ENCODE measurements at places on chromosomes 11 and 22.

DNA sequence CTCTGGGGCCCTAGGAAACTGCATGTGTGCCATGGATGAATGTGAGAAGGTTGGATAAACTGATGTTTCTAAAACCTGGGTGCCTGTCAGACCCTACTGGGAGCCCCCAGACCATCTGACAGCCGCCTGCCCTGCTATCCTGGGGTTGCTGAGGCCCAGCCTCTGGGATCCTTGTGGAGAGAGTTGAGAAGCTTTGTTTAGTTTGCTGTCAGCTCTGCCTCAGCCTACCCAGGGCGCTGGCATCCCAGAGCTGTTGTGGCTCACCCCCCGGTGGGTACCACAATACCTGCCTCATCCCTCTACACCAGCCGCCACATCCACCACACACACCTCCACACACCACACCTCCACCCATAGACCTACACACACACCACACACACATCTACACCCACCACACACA is 38.5 kb upstream of the HMOX1 start:
- no peak for DNase-seq

GRCh38 chr22:49418943-49419342 is 408.7 kb downstream of the BRD1 start:
- DNase-seq: no peak

DNA sequence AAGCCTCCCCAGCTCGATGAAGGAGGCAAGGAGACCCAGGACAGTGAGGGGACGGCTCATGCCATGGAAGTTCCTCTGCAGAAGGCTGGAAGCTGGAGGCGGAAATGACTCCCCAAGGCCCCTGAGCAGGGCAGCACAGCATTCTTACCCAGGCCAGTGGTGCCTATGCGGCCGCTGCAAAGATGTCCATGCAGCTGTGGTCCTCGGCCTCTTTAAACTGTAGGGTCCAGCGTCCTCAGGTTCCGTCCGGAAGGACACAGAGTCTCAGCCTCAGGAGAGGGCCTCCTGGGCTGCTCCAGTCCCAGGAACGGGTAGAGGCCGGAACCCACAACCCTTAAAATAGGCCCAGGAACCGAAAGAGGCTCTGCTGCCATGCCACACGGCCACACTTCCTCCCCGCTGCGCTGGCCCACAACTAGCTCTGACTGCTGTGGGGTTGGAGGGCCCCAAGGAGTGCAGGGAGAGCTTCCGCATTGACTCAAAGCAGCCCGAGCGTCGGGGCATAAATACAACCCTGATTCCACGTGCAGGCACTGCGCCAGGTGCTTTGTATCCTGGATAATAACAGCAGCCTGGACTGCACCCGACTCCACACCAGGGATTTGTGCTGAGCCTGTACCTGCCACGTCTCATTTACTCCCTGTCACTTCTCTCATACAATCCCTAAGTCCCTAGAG is 5.5 kb downstream of the KIAA0930 start:
- DNase-seq: no peak

DNA sequence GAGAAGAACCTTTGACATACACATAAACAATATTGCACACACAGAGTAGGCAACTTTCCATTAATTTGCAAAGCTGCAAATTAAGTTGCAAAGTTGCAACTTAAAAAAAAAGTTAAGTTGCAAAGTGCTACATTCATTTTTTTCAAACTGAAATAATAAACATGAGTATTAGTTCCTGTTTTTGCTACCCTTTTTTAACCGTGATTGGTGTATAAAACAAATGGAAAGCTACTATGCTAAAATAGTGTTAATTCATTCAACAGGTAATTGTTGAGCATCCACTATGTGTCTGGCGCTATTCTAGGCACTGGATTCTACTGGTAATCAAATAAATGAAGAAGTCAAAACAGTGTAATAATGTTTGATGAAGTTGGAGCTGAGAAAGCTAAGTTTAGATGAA is 8.1 kb downstream of the ZFP91 start:
- DNase-seq: no peak

- no peak for DNase-seq
These were observed 3.1 kb upstream of the PARVB start for GRCh38 chr22:44020981-44021380.

All from stimulated activated CD8-positive, alpha-beta memory T cell treated with anti-CD3 and anti-CD28 coated beads, Interleukin-7, amount 100 ng/mL, for 24 hours (primary cell).